Activated T-cell treated with anti-CD3 and anti-CD28 coated beads, Interleukin-2, amount 50 U/mL, for 48 hours (primary cell): ENCODE measurements at places on chromosomes 5 and 9.

DNA sequence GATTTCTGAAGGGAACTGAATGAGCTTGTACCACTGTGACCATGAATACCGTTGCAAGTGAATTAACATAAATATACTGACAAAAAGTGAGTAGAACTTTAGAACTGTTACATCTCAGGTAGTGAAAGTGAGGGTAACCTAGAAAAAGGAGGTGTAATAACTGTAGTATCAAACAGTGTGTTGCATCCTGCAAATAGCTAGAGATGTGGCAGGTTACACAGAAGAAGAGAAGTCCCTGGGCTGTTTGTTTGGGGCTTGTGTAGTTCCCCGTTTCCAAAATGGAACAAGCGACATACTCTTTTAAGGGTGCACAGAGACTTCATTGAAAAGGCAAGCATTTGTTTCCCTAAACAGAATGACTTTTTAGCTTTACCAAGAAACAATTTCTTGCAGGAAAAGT lies 214.8 kb downstream of the NR3C1 start:
- DNase-seq, result no peak

DNA sequence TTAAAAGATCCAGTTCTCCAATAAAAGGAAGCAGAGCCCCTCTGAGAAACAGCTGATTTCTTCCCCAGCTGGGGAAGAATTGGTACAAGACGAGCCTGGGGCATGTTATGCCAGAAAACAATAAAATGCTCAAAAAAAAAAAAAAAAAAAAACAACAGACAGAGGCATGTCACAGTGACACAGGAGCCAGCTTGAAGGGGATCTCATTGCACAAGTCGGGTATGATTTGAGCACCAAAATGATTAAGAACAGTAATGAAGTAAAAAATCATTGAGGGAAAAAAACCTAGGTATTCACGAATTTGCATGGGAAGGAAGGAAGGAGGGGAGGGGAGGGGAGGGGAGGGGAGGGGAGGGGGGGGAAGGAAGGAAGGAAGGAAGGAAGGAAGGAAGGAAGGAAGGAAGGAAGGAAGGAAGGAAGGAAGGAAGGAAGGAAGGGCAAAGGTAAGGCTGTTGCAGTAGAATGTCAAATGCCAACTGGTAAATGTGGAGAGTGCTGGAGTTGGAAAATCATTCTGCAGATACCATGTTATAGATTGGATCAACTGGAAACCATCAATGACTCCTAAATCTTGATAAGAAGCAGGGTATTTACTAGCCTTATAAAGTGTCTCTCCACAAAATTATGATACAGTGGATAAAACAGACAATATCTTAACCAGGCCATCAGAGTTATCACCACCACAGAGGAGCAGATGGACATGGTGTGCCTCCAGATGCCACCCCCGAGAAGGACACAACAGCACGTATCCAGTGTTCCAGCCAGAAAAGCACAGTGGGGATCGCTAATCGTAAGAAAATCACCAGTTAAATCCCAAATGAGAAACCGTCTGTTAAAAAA lies 7.2 kb downstream of the GNA14 start:
- no peak for DNase-seq

- DNase-seq, result no peak
These were observed 10.0 kb upstream of the HDHD3 start for GRCh38 chr9:113386571-113387393.

DNA sequence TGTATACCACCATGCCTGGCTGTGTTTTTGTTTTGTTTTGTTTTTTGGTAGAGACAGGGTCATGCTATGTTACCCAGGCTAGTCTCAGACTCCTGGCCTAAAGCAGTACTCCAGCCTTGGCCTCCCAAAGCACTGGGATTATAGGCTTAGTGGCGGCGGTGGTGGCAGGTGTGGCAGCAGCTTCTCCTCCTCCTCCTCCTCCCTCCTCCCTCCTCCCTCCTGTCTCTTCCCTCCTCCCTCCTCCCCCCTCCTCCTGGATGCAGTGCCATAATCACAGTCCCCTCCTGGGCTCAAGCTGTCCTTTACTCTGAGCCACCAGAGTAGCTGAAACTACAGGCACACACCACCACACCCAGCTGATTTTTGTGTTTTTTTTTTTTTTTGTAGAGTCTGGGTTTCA lies 71.2 kb downstream of the UHRF2 start:
- DNase-seq, result no peak

GRCh38 chr9:16207161-16207560 lies 654.3 kb downstream of the CCDC171 start:
- no peak for DNase-seq

DNA sequence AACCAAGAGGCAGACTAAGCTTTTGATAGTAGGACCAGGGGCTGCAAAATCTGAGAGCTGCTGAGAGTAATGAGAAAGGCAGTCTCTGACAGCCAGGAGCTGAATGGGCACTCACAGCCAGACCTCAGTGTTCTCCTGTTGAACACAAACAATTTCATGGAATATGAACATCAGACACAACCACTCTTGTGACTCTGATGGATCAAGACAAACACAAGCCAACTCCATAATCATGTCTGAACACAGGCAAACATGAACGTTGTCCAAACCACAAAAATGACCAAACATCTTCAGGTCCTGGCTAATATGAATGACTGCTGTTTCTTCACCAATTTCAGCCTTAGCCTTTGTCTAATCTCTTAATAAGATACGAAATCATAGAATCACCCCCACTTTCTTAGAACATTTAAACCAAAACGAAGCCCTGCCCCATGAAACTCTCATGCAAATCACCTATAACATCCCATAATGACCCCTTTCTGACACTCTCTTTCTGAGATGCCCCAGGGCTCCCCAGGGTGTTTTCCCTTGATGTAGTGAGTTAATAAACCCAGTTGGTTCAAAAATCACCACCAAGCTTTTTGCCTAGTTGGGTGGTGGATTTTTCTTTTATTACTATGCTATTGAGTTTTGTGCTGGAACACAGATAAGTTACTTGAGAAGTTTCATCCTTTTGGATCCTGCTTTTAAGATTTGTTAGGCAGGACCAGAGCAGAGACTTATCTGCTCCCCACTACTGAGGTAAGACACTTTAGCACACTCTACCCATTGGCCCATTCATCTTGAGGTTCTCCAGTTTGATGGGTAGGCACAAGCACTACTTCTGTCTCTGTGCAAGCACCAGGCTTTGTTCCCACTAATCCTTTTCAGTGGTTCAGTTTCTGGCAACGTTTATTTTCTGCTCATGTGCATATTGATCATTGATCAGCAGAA lies 5.9 kb upstream of the ERAP2 start:
- no peak for DNase-seq

- no peak for DNase-seq
These were observed 96.4 kb downstream of the GNAQ start for GRCh38 chr9:77935211-77935610.
